COR-L47 (cell line): ENCODE measurements at places on chromosomes 12 and 14.

GRCh38 chr12:28223025-28223554, 32.8 kb downstream of the CCDC91 start:
- DNase-seq, result no peak

DNA sequence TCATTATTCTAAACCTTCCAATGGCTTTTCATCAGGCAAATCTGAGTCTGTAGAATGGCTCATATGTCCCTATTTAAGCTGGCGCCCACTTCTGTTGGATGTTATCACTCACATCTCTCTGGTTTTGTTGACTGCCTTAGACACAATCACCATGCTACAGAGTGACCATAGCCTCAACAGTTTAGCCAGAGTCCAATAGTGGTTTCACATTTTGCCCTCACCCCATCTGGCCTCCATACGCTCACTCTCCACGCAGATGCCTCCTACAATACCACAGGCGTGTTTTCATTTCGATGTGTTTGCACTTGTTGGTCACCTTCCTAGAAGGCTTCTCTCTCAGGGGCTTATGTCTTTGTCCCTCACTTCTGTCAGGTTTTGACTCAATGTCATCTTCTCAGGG, 3.4 kb downstream of the KLRB1 start:
- DNase-seq, result no peak

GRCh38 chr12:62977883-62978282, 42.9 kb upstream of the PPM1H start:
- no peak for DNase-seq

DNA sequence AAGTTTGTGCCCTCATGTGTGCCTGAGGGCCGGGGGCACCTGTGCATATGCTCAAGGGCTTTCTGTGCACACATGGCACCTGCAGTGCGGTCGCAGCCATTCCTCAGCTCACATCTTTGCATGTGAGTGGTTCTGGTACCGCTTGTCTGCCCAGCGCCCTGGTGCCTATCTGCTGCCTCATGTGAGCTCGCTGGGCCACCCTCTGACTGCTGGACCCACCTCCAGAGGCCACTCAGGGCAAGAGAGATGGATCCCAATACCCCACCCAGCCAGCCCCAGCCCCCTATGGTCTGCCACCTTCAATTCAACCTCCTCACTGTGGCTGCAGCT, 5.4 kb upstream of the AMN start:
- DNase-seq, result no peak

DNA sequence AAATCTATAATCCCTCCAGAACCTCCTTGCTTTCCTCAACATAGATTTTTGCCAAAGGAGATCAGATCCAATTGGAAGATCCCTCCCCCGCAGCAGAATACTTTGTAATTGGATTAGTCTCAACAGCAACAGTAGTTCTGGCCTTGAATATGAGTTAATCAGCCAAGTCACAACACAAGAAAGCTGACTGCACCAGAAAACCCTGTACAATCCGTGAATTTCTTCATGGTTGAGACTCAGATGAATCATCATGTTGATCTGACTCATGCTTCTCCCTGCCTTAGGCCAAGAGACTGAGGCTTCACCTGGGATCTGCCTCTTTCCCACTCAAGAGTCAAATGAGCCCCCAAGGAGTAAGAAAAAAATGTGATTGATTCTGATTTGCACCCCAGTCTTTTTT, 3.0 kb upstream of the METTL17 start:
- no peak for DNase-seq

- no peak for DNase-seq
Observed at GRCh38 chr12:52946797-52947547, 1.9 kb upstream of the KRT18 start.

DNA sequence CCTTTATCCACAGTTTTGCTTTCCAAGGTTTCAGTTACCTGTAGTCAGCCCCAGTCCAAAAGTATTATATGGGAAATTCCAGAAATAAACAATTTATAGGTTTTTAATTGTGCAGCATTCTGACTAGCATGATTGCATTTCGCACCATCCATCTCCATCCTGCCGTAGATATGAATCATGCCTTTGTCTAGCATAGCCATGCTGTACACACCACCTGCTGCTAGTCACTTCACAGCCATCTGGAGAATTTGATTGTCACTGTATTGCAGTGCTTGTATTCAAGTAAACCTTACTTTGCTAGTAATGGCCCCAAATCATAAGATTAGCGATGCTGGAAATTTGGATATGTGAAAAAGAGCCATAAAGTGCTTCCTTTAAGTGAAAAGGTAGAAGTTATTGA, 36.0 kb downstream of the MUCL1 start:
- no peak for DNase-seq
